ENCODE measurements at places on chromosomes 2 and 18. TPM values are rescaled to one million over a fixed set of nuclear protein-coding genes. Genes with fewer than 3 reads are reported as not detected.

- no peaks in the 10 kb centered on the region for H3K4me1 ChIP-seq
- no peaks in the 10 kb centered on the region for H3K27me3 ChIP-seq
- DNase-seq, result no peak
- no peaks in the 10 kb centered on the region for H3K36me3 ChIP-seq
Measured at GRCh38 chr18:34729740-34730355, 19.8 kb downstream of the DTNA start.

DNA sequence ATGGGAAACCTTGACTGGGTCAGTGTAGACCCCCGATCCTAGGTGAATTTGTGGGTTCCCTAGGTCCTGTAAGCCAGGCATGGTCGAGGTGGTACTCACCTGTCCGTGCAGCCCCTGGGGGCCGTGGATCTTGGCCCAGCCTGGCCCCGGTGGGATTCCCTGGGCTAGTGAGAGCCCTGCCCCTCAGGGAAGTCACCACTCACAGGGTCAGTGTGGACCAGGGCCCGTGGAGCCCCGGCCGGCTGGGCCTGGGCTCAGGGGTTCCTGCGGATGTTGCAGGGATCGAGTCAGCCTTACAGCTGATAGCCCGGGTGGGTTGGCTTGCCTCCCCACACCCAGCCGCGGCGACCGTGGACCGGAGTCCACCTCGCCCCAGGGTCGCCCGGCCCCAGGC lies 528 bp downstream of the ATG9A start:
- DNase-seq, result no peak
- peaks cover 12% of the 10 kb centered on the region for H3K4me1 ChIP-seq
- H3K36me3 ChIP-seq, result peaks cover 40% of the 10 kb centered on the region
- H3K27me3 ChIP-seq, result no peaks in the 10 kb centered on the region

- H3K27ac ChIP-seq, result no peak overlapping the region
- DNase-seq, result no peak
Measured at GRCh38 chr2:30293303-30293921, 62.1 kb downstream of the LBH start.

GRCh38 chr2:144382849-144383248 lies 137.1 kb downstream of the ZEB2 start:
- H3K27me3 ChIP-seq, result no peaks in the 10 kb centered on the region
- H3K4me1 ChIP-seq, result no peaks in the 10 kb centered on the region
- no peaks in the 10 kb centered on the region for H3K36me3 ChIP-seq
- DNase-seq, result no peak
- H3K4me3 ChIP-seq, result no peak overlapping the region

GRCh38 chr2:112840068-112840445 lies 3.5 kb upstream of the IL1B start:
- H3K4me3 ChIP-seq, result no peak overlapping the region
- H3K4me1 ChIP-seq, result peaks cover 4% of the 10 kb centered on the region
- no peak for DNase-seq
- H3K36me3 ChIP-seq, result no peaks in the 10 kb centered on the region
- H3K27ac ChIP-seq, result no peak overlapping the region

DNA sequence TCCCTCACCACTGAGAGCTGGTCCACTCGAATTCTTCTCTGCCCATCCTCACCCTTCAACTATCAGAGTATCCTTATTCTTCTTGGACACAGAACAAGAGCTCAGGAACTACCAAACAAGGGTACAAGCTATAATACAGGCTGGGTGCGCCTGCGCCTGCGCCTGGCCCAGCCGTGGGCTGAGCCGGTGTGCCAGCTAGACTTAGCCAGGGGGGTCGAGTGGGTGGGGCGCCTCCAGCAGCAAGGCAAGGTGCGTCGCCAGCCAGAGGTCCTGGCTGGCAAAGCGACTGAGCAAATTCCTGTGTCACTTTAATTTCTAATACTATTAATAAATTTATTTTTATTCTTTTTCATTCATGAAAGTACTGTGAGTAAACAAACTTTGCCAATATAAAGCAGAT lies 1072.6 kb upstream of the PIK3C3 start:
- H3K36me3 ChIP-seq, result no peaks in the 10 kb centered on the region
- peak; percentile 33 for DNase-seq
- no peaks in the 10 kb centered on the region for H3K27me3 ChIP-seq
- H3K4me3 ChIP-seq, result no peak overlapping the region
- no peak overlapping the region for H3K27ac ChIP-seq
- H3K4me1 ChIP-seq, result no peaks in the 10 kb centered on the region

- H3K36me3 ChIP-seq, result no peaks in the 10 kb centered on the region
- no peak overlapping the region for H3K27ac ChIP-seq
- H3K27me3 ChIP-seq, result no peaks in the 10 kb centered on the region
- H3K4me1 ChIP-seq, result peaks cover 4% of the 10 kb centered on the region
Measured at GRCh38 chr2:38719706-38720105, 31.5 kb downstream of the SRSF7 start.

DNA sequence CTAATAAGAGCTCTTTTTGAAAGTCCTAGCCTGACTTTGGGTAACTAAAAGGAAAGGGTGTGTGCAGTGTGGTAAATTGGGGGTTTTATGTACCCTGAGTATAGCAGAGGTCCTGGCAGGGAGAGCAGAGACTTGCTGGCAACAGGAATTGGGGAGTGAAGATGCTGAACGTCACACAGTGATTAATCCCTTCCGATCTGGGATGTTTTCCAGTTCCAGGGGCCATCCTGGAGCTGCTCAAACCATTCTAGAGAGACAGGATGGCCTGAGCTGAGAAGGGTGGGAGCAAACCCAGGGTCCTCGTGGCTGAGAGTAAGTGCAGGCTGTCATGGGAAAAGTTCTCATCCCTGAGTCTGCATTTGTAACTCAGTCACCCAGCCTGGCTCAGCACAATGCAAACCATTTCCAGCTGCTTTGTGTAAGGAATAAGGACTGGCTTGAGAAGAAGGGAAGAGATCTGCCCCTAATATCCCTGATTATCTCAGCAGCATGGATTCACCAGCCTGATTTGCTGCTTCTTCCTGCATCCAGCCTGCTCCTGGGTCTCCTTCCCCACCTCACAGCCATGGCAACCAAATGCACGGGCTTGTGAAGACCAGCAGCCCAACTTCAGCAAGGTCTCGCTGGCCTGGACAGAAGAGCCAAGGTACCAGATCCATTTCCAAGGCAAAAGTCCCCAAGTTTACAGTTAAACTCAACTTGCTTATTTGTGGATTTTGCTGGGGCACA lies 47.1 kb upstream of the CELF4 start:
- no peaks in the 10 kb centered on the region for H3K4me1 ChIP-seq
- no peak overlapping the region for H3K4me3 ChIP-seq

- H3K27me3 ChIP-seq, result no peaks in the 10 kb centered on the region
- no peak overlapping the region for H3K4me3 ChIP-seq
- no peak for DNase-seq
- H3K27ac ChIP-seq, result no peak overlapping the region
Measured at GRCh38 chr18:7259475-7259874, 28.6 kb downstream of the LRRC30 start.

DNA sequence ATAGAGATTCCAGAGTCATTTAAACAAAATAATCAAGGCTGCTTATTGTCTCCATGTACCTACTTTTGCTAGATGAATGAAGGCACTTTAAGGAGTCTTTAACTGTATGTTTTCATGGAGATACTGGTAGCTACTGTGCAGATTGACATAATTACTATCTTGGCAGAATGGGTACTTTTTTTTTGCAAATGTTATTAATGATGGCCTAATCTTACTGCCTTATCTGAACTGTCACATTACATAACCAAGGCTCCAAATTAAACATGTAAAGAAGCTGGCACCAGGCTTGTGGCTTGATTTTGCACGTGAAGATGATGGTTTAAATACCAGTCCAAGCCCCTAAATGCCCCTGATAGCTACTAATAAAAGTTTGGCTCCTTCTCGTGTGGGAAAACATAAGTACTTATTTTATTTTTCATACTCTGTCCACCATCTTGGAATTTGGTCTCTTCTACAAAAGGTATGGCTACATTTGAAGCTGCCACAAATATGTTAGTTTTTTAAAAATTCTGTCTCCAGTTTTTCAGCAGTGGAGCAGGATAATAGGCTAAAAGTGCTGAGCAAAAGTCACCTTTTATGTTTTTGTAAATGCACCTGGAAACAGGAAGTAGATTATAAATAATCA lies 4.1 kb downstream of the TRIB2 start:
- no peak overlapping the region for H3K4me3 ChIP-seq
- H3K4me1 ChIP-seq, result peaks cover 6% of the 10 kb centered on the region
- no peak for DNase-seq
- no peaks in the 10 kb centered on the region for H3K27me3 ChIP-seq

- no peaks in the 10 kb centered on the region for H3K27me3 ChIP-seq
- H3K4me3 ChIP-seq, result no peak overlapping the region
- no peak for DNase-seq
- H3K27ac ChIP-seq, result no peak overlapping the region
Measured at GRCh38 chr2:152395103-152395502, 60.1 kb downstream of the FMNL2 start.

- H3K27ac ChIP-seq, result no peak overlapping the region
- H3K27me3 ChIP-seq, result no peaks in the 10 kb centered on the region
- H3K4me1 ChIP-seq, result no peaks in the 10 kb centered on the region
Measured at GRCh38 chr2:127233710-127234109, 13.6 kb upstream of the CYP27C1 start.

- no peaks in the 10 kb centered on the region for H3K4me1 ChIP-seq
- peak within 1 kb of the TSS; percentile 45 for H3K4me3 ChIP-seq
- no peaks in the 10 kb centered on the region for H3K27me3 ChIP-seq
- H3K36me3 ChIP-seq, result no peaks in the 10 kb centered on the region
- peak; percentile 85 for DNase-seq
Measured at GRCh38 chr2:31138037-31138962, at the start of gene GALNT14. TSS of gene GALNT14 (minus strand) at chr2:31138440. CDS start at chr2:31138086, 354 bp downstream.

GRCh38 chr2:194319222-194319992 lies 1337.6 kb upstream of the SLC39A10 start:
- H3K4me3 ChIP-seq, result no peak overlapping the region
- H3K27ac ChIP-seq, result no peak overlapping the region
- H3K36me3 ChIP-seq, result no peaks in the 10 kb centered on the region
- H3K4me1 ChIP-seq, result no peaks in the 10 kb centered on the region
- no peaks in the 10 kb centered on the region for H3K27me3 ChIP-seq

DNA sequence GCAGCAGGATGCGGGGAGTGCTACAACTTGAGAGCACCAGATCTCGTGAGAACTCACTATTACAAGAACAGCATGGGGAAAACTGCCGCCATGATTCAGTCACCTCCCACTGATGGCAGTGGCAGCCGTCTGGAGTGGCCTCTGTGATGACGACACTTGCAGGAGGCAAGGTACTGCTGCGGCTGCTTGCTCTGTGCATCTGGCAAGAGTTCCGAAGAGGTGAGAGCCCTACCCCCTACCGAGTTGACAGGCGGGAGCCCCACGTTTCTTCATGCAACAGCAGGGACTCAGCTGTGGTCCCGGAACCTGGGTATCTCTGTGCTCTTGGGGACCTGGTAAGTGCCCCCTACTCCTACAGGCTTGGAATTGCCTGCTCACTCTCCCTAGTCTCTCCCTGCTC lies 1672.7 kb upstream of the TMEFF2 start:
- DNase-seq, result peak; percentile 48
- H3K27ac ChIP-seq, result no peak overlapping the region
- no peaks in the 10 kb centered on the region for H3K27me3 ChIP-seq

- H3K27ac ChIP-seq, result no peak overlapping the region
- H3K4me1 ChIP-seq, result no peaks in the 10 kb centered on the region
- no peaks in the 10 kb centered on the region for H3K36me3 ChIP-seq
- H3K27me3 ChIP-seq, result no peaks in the 10 kb centered on the region
- H3K4me3 ChIP-seq, result no peak overlapping the region
Measured at GRCh38 chr18:67318651-67319050, 197.9 kb downstream of the DSEL start.

DNA sequence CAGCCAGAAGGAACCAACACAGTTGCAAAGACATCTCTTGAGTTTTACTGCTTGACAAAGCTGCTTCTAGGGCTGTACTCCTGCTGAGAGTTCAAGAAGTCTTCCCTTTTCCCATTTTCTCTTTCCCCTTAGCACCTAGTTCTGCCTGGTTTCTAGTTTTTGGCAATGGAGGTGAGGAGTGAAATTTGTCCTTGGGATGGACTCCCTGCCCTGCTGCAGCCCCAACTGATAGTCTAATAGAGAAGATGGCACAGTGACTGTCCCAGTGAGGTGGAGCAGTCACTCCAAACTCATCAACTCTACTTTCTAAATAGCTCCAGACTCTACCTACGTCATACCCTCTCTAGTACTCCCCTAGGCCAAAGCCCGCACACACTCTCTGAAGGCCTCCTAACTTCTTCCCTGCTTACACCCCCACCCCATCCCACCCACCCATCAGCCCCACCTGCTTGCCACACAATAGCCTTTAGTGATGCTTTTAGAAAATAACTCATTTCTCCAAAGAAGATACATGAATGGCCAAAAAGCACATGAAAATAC lies 164.4 kb downstream of the DDX1 start:
- no peaks in the 10 kb centered on the region for H3K36me3 ChIP-seq
- no peaks in the 10 kb centered on the region for H3K27me3 ChIP-seq
- H3K4me1 ChIP-seq, result no peaks in the 10 kb centered on the region
- no peak overlapping the region for H3K27ac ChIP-seq
- DNase-seq, result no peak
- H3K4me3 ChIP-seq, result no peak overlapping the region

GRCh38 chr2:48482313-48482712 lies 47.6 kb upstream of the STON1 start:
- H3K4me3 ChIP-seq, result no peak overlapping the region
- no peaks in the 10 kb centered on the region for H3K36me3 ChIP-seq
- no peak for DNase-seq

DNA sequence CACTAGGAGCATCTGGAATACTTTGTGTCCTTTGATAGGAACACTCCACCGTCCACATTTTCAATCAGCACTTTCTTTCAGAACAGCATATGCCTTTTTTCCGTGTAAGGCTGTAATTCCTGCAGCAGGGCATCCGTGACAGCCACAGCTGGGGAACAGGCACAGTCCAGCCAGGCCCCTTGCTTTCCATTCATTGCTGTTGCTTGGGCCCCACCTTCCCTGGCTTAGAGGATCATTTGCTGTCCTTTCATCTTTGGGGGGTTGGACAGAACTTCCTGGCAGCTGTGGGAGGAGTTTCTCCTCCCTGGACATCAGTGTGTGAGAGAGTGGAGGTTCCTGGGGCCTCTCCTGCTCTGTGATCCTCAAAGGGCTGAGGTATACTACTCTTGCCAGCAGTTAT lies 49.7 kb upstream of the ITM2C start:
- no peaks in the 10 kb centered on the region for H3K27me3 ChIP-seq
- no peak for DNase-seq
- H3K4me1 ChIP-seq, result no peaks in the 10 kb centered on the region
- no peak overlapping the region for H3K27ac ChIP-seq
- H3K4me3 ChIP-seq, result no peak overlapping the region

- peak; percentile 50 for DNase-seq
- no peaks in the 10 kb centered on the region for H3K27me3 ChIP-seq
- H3K4me3 ChIP-seq, result peak within 1 kb of the TSS; percentile 55
- no peak within 1 kb of the TSS for H3K27ac ChIP-seq
- peaks cover 3% of the 10 kb centered on the region for H3K4me1 ChIP-seq
Measured at GRCh38 chr2:229714080-229714735, at the start of gene DNER. TSS of gene DNER (minus strand) at chr2:229714555. CDS start at chr2:229714423, 132 bp downstream.

- no peaks in the 10 kb centered on the region for H3K4me1 ChIP-seq
- no peaks in the 10 kb centered on the region for H3K36me3 ChIP-seq
- no peak overlapping the region for H3K4me3 ChIP-seq
Measured at GRCh38 chr18:33745151-33745795, 167.3 kb downstream of the ASXL3 start.

Gene MYO5B
- 11.4 TPM for total RNA-seq

Gene TMEM17
- 1.3 TPM for total RNA-seq

Gene SLC23A3
- 0.86 TPM for total RNA-seq
